ENCODE measurements at places on chromosomes 16 and 17.

GRCh38 chr16:26930786-26931581 lies 135.7 kb upstream of the C16orf82 start:
- DNase-seq, result no peak

- DNase-seq, result no peak
Observed at GRCh38 chr16:83951544-83951943, 1.5 kb upstream of the OSGIN1 start.

DNA sequence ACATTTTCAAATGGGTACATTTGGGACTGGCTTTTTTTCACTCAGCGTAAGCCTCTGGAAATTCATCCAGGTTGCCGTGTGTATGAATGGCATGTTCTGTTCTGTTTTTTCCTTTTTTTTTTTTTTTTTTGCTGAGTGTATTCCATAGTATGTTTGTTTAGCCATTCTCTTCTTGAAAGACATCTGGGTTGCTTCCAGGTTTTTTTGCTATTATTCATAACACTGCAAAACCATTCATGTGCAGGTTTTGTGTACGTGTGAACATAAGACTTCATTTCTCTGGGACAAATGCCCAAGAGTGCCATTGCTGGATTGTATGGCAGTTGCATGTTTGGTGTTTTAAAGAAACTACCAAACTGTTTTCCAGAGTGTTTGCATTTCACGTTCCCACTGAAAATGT lies 335.9 kb upstream of the TNRC6C start:
- no peak for DNase-seq

GRCh38 chr17:28645576-28645939 lies 600 bp upstream of the BLTP2 start:
- DNase-seq, result no peak

- DNase-seq, result no peak
Observed at GRCh38 chr16:49419862-49420261, 46.3 kb downstream of the C16orf78 start.

- DNase-seq, result no peak
Observed at GRCh38 chr16:77443357-77444146, 8.7 kb upstream of the ADAMTS18 start.

DNA sequence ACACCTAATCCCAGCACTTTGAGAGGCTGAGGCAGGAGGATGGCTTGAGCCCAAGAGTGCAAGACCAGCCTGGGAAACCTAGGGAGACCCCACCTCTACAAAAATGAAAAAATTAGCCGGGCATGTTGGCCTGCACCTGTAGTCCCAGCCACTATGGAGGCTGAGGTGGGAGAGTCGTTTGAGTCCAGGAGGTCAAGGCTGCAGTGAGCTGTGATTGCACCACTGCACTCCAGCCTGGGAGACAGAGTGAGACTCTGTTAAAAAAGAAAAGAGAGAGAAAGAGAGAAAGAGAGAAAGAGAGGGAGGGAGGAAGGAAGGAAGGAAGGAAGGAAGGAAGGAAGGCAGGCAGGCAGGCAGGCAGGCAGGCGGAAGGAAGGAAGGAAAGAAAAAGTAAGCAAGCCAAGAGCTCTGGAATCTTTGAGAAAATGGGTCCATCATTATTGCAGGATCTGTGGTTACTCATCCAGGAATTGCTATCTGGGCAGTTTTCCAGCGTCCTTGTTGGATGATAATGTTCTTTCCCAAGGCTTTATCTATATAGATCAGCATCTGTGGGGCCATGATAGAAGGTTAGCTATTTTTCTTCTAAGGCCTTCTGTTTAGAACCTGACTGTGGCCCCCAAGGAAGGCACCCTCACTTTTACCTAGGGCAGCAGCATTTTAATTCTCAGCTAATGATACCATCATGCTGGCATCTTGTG lies 533.2 kb upstream of the CDH5 start:
- DNase-seq, result peak; percentile 23

DNA sequence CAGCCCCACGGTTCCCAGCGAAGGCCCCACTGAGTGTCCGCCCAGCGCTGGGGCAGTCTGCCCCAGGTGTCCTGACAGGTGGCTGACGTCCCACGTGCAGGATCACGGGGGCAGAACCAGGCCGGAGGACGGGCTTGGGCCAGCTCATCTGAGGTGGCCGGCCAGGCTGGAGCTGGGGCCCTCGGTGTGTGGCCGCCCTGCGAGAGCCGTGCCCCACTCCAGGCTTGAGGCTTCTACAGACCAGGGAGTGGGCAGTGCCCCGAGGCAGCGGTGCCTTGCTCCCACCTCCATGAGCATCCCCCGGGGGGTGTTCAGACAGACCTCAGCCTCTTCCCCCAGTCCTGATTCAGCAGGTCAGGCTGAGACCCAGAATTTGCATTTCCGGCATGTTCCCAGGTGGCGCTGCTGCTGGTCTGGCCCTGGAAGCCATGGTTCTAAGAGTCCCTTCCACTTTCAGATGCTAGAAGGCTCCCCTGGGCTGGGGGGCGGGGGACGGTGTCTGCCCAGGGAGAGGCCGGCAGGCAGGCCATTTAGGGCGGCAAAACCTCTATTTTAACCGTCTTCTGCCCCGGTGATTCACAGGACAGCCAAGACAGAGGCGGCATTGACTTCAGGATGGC lies 35.4 kb upstream of the PABPN1L start:
- DNase-seq, result no peak

- peak; percentile 80 for DNase-seq
Observed at GRCh38 chr17:10034719-10035475, 129.8 kb upstream of the RCVRN start.

GRCh38 chr17:1484676-1485422 lies 7.6 kb downstream of the MYO1C start:
- no peak for DNase-seq

DNA sequence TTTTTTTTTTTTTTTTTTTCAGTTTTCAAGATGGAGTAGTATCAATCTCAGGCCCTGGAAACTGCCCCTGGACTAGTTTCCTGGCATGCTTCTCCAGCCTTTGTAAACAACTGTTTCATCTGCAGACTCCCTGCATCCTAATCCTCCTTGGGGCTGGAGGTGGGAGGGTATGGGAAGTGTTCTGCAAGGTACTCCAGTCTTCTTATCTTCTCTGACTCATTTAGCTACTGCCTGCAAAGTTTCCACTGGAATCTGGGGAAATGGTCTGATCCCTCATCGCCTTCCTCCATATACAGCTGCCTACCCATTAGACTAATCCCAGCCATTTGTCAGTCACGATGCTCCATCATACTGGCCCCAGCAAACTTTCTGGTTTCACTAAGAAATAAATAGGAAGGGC lies 21.5 kb downstream of the COPZ2 start:
- DNase-seq, result no peak

DNA sequence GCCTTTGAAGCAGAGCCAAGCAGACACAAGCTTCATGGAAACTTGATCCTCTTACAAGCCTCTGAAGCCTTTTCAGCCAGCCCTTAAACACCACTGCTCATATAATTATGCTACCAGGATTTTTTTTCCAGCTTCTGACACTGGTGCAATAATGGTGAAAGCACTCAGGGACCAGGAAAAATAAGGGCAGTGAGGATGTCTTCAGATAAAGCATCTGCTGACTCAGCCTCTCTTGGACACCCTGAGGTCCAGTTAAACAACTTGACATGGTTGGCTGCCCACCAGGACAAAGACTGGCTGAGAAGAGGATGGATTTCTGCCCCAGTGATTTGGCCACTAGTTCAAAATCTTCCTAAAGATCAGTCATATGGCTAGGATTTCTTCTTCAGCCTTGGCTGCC lies 124.2 kb upstream of the N4BP1 start:
- DNase-seq, result no peak

GRCh38 chr17:50661795-50662391 lies 27.2 kb downstream of the ABCC3 start:
- no peak for DNase-seq

DNA sequence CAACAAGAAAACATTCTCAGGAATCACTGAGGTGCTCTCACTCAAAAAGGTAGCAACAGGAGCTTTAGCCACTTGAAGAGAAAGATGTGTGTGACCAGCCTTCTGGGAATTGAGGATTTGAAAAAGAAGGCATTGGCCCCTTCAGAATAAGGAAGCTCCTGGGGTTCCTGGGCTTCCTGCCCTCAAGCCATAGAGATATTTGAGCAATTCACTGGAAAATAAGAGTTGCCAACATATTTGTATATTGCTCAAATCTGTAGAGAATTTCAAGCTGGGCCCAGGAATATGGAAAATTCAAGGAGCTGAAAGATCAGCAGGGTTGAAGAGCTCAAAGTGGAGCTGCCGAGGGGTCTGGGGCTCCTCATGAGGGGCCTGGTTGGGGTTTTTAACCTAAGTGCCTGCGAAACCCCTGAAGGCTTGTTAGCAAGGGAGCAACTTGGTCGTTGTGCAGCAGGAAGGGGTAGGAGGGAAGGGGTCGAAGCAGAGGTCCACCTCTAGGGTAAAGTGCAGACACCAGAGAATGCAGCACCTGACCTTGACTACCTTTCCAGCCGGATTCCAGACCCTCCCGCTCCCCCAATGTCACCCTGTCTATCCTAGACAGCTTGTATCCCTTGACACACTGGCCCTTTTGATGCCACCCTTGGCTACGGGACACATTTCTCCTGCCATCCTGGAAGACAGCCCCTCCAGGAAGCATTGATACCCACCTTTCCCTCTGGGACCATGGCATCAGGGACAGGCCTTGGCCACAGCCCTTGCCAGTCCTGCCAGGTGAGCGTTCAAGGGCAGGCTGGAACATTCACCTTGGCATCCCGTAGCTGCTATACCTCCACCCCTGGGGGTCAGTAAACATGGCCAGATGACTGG lies 67.6 kb upstream of the SREBF1 start:
- DNase-seq, result no peak

GRCh38 chr16:29811170-29811895 lies 660 bp upstream of the PRRT2 start:
- peak; percentile 85 for DNase-seq

- DNase-seq, result no peak
Observed at GRCh38 chr16:59013930-59014329, 279.8 kb upstream of the GOT2 start.

All from muscle of arm (tissue), 14 donors.